ENCODE measurements at places on chromosomes 4 and X. TPM values are rescaled to one million over a fixed set of nuclear protein-coding genes. Genes with fewer than 3 reads are reported as not detected.

Gene DDIT4L
- 6.9 TPM for total RNA-seq

Gene EGFL6
- not detected for total RNA-seq

Gene GPR173
- total RNA-seq: 2.4 TPM

Gene TEC
- total RNA-seq: 0.24 TPM

Gene MMAA
- total RNA-seq: 3.7 TPM

Data from glomerular endothelial cell (primary cell).